ENCODE measurements at places on chromosomes 12 and 14.

DNA sequence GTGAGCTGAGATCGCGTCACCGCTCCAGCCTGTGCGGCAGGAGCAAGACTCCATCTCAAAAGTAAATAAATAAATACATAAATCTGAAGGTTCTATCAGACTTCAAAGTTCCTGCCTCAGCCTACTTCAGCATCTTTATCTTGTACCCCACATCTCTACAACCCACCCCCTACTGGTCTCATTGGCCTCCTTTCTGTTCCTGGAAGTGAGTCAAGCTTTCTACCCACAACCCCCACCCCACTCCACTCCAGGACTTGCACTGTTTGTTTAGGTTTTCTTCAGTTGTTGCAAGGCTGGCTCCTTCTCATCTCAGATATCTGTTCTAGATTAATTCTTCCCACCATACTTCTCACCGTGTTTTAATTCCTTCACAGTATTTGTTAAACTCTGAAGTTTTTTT lies 714 bp upstream of the PSMC6 start:
- DNase-seq: peak; percentile 15

DNA sequence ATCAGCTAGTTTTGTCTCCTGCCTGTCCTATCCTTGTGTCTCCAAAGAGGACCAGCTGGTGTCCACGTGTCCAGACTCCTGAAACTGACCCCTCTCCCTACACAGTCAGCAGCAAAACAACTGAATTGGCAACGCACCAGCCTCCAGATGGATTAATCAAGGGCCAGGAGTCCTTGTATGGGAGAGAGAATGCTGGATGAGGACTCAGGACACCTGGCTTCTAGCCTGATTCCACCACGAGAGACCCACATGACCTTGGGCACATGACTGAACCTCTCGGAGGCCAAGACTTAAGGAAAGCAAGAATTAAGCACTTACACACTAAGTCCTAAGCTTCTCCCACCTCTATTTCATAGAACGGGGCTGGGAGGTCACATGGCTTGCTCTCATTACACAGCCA lies 60.4 kb upstream of the CMKLR1 start:
- DNase-seq: no peak

DNA sequence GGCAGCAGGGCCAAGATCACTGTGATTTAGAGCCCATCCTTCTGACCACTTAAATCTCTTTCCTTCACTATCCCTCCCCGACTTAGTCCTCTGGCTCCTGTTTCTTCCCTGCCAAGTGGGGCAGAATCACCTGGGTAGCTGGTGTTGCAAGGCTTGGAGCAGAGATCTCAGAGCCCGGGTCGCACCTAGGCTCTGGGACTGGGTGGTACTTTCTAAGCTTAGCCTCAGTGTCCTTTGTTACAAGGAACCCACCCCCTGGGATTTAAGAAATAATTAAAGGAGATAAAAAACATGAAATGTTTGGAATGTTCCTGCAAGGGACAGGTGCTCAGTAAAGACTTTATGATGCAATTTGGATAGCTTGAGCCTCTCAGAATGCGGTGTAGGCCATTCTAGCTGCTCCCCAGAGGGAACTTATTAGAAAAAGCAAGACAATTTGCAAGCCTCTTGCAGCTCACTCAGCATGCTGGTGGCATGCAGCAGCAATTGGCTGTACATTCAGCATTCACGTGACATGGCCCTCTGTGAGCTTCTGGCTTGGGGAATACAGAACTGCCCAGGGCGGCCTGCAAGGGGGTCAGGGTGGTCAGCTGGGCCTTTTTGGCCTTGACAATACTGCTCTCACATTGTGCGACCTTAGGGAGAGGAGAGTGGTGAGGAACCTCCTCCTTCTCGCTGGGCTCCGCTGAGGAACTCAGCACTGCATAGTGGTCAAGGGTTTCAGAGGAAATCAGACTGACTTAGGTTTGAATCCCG lies 16.8 kb downstream of the C14orf132 start:
- no peak for DNase-seq

- DNase-seq: peak; percentile 69
These were observed 376.8 kb downstream of the DPF3 start for GRCh38 chr14:72516936-72517700.

- no peak for DNase-seq
These were observed 4.6 kb downstream of the FBRSL1 start for GRCh38 chr12:132494294-132495164.

- no peak for DNase-seq
These were observed 112.3 kb downstream of the PAPOLA start for GRCh38 chr14:96614481-96614881.

GRCh38 chr14:69499436-69499835 lies 14.9 kb downstream of the PLEKHD1 start:
- no peak for DNase-seq

DNA sequence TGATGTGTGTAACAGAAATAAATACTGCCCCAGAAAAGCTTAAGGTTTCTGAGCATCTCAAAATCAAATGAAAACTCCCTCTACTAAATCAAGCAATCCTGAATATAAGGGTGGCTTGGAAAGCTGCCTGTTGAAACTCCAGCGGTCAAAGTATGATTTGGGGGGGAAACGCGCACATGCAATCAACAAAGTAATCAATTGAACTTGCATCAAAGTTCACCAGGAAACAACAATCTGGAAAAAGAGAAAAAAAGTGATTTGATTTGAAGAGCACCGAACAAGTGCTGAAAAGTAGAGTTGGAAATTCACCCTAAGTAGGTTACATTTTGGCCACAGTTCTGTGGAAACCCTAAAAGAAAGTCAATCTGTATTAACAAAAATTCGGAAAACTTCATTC lies 700 bp downstream of the CNIH1 start:
- DNase-seq: no peak

DNA sequence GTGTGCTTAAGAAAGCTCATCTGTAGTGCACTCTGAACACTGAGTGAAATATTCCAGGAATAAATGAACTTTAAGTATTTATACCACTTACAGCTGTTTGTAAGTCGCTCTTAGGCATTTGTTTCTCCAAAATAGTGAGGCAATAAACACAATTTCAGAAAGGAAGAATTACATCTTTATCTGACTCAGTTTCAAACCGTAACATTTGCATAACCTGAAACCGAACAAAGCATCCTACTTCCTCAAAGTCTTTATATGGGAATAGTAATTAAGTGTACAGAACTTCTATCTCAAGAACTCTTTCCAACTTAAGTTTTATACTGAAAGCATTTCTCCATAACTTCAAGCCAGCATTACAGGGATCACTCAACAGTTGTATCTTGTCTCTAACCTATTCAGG lies 58.4 kb downstream of the SOX5 start:
- DNase-seq: no peak

- DNase-seq: no peak
These were observed 89.2 kb downstream of the ARF6 start for GRCh38 chr14:49982082-49982481.

DNA sequence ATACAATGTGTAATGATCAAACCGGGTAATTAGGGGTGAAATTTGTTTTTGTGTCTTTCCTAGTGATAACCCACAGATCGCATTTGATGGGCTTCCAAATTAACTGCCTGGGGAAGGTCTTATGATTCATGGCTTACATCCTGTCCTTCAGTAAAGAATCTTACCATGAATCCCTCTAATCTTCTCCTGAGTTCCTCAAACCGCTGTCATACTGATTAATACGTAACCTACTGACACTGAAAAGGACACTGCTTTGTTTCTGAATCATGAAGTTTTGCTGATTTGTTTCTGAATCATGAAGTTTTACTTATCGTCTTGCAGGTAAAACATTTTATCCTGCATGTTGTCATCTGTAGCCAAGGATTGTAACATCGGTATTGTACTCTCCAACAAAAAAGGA lies 52.0 kb upstream of the CRY1 start:
- no peak for DNase-seq

GRCh38 chr12:91388573-91388972 lies 206.0 kb upstream of the DCN start:
- DNase-seq: no peak

- DNase-seq: no peak
These were observed 87.7 kb upstream of the KRR1 start for GRCh38 chr12:75599061-75599460.

DNA sequence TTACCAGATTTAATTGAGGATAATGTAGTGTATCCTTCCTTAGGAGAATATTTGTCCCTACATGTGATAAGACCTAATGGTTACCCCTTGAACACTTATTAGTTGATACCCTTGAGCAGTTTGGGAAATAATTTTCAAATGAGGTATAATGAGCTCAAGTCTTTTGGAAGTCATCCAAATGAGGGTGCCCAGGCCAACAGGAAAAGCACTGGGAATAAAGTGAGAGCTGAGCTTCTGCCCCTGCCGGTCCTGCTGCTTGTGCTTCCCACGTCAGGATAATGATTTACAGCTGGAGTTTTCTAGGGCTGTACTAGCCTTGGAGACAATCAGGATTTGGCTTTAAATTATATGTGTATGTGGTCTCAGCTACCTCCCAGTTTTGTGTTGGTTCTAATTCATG lies 178.8 kb upstream of the FRMD6 start:
- no peak for DNase-seq

- DNase-seq: no peak
These were observed 527.5 kb downstream of the TMTC2 start for GRCh38 chr12:83214185-83214584.

DNA sequence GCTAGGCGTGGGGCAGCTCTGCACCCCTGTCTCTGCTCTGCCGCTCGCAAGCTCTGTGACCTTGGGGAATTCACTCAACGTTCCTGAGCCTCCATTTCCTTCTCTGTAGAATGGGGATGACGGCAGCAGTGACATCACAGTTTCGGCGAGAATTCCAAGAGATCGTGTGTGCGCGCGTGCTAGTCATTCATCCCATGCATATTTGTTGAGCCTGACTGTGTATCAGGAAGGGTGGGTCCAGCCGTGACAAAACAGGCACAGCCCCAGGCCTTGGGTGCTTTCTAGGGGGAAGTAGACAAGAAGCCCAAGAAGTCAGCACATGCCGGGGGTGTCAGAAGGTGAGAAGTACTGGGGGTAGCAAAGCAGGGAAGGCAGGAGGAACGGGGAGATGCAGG lies 145.6 kb upstream of the NCOR2 start:
- no peak for DNase-seq

GRCh38 chr12:130514149-130514551 lies 176.5 kb downstream of the PIWIL1 start:
- no peak for DNase-seq

DNA sequence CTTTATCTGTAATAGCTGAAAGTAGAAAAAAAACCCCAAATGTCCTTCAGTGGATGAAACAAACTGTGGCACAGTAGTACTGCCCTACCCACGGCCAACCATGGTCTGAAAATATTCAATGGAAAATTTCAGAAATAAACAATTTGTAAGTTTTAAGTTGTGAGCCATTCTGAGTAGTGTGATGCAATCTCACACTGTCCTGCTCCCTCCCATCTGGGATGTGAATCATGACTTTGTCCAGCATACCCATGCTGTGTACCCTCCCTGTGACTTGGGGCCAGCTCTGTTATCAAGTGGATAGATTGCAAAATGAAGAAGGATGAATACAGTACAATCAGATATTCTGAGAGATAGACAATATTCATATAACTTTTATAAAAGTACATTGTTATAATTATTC lies 106.2 kb downstream of the SMOC1 start:
- no peak for DNase-seq

- no peak for DNase-seq
These were observed 110.7 kb downstream of the NCOR2 start for GRCh38 chr12:124456652-124457152.

DNA sequence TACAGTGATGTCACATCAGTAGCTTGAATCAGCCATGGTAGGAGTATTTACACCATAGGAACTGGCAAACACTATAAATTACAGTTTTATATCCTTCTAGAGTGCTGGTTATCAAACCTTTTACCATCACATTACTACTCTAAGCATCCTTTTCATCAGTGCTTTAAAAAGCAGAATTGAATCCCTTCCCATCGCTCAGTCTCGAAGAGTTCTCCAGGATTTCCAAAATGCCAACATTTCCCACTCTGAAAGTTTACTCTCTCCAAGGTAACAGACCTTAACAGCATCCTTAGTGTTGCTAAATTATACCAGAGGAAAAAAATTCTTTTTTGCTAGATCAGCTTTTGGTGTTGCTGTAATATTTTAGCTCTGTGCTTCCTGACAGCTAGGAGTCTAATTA lies 209.4 kb upstream of the USP15 start:
- no peak for DNase-seq

GRCh38 chr12:72268386-72268785 lies 3.8 kb upstream of the TRHDE start:
- no peak for DNase-seq

GRCh38 chr12:125220404-125221273 lies 155.4 kb downstream of the AACS start:
- no peak for DNase-seq

- DNase-seq: no peak
These were observed 1.7 kb downstream of the ANKRD52 start for GRCh38 chr12:56256326-56256960.

DNA sequence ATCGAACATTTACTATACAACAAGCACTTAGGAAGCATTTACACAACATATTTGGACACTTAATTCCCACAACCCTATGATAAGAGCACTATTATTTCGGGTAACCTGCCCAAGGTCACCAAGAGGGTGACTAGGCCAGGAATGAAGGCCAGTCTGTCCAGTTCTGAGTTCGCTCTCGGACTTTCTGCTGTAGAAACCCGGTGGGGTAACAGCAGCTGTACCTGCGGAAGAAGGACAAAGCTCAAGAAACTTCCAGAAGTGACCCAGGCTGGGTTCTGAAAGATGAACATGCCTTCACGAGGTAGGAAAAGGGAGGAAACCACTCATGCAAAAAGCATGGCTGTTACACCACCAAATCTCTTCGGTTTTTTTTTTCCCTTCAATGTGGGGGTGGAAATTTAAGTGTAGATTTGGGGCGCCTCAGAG lies 10.8 kb downstream of the PLA2G1B start:
- DNase-seq: no peak

DNA sequence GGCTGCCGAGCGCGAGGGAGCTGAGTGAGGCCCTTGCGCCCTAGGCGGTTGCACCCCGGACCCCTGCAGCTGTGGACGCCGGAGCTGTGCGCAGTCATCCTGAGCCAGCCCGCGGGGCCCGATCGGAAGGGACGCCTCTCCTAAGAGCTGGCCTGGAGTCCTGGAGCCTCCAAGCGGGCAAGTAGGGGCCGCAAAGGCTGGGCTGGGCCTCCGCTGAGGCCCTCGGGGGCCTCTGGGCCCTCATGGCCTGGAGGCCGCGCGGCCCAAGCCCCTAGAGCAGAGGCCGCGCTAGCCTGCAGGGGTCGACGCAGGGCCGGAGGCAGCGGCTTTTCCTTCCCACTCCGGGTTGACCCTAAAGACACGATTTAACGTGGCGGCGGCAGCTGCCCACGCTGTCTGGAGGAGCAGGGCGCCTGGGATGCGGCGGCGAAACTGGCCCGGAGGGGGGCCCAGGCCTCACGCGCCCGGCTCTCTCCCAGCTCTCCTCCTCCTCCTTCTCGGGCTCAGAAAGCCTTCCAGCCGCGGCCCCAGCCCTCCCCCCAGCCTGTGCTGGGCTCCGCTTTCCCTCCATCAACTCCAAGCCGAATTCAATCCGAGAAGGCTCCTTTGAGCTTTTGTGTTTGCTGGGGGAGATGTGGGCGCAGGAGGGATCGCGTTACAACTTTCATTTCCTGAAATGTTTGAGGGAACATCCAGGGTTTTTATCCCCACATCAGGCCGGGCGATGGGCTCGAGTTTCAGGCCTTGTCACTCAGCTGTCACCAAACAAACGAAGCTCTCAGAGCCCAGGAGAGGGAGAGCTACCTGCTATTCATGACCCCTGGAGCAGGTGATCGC lies 11.6 kb downstream of the SIX1 start:
- no peak for DNase-seq

GRCh38 chr14:64109819-64110554 lies 184.2 kb downstream of the ESR2 start:
- DNase-seq: no peak

All from activated CD4-positive, alpha-beta T cell treated with anti-CD3 and anti-CD28 coated beads, Interleukin-2, amount 50 U/mL, for 1 hour (primary cell).